ENCODE measurements at places on chromosomes 11 and 22.

GRCh38 chr11:94968334-94968958, 4.9 kb downstream of the CWC15 start:
- DNase-seq: peak; percentile 31

DNA sequence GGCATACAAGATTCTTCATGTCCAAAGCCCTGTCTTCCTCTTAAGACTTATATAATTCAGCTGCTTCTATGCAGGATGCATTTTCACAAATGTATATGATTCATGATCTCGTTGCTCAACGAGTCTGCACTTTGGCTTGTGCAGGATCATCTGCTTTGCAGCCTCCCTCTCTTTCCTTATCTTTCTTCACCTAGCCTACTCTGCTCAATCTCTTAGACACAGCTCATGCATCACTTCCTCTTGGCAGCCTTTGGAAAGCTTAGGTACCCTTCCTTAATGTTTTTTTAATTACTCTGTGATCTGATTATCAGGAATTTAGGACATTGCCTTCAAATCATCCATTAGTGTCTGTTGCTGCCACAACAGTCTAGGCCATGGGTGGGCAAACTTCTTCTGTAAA, 673.8 kb downstream of the NELL1 start:
- DNase-seq: no peak

GRCh38 chr11:123434262-123434661, 4.2 kb downstream of the GRAMD1B start:
- DNase-seq: peak; percentile 55

- DNase-seq: no peak
These were observed 19.9 kb downstream of the F2 start for GRCh38 chr11:46738887-46739286.

DNA sequence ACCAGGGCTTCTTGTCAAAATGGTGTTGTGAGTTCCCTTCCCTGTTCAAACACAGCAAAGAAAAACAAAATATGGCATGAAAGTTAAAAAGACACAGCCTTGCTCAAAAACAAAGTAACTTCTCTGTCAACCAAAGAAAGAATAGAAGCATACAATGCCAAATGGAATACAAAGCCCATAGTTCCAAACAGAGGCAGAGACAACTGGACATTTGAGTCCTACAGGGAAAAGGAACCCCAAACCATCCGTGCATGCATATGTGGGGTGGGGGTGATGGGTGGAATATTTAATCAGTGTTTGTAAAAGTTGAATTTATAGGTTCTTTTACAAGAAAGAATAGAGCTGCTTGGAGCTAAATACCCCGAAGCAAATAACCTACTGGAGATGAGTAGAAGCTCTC, 218.7 kb downstream of the FAM76B start:
- no peak for DNase-seq

GRCh38 chr11:115649461-115649860, 145.2 kb upstream of the CADM1 start:
- no peak for DNase-seq

- DNase-seq: peak; percentile 27
These were observed 39.6 kb downstream of the BCR start for GRCh38 chr22:23219822-23220484.

GRCh38 chr22:36901411-36902142, 11.9 kb upstream of the CSF2RB start:
- no peak for DNase-seq

DNA sequence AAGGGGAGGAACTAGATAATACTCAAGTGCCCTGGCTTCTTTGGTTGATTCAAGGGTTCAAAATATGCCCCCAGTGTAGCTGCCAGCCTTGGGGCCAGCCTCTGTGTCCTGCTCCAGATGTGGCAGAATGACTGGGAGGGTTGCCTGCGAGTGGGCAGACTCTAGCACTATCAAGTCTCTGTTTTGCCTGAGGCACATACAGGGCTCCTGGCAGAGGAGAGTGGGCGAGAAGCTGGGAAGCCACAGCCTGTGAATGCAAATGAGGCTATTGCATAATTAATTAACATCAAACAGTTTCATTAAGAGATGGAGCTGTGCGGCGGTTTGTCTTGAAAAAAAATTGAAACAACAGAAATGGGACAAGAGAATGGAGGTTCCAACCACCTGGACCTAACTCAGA, 50.8 kb downstream of the BUD13 start:
- DNase-seq: no peak

DNA sequence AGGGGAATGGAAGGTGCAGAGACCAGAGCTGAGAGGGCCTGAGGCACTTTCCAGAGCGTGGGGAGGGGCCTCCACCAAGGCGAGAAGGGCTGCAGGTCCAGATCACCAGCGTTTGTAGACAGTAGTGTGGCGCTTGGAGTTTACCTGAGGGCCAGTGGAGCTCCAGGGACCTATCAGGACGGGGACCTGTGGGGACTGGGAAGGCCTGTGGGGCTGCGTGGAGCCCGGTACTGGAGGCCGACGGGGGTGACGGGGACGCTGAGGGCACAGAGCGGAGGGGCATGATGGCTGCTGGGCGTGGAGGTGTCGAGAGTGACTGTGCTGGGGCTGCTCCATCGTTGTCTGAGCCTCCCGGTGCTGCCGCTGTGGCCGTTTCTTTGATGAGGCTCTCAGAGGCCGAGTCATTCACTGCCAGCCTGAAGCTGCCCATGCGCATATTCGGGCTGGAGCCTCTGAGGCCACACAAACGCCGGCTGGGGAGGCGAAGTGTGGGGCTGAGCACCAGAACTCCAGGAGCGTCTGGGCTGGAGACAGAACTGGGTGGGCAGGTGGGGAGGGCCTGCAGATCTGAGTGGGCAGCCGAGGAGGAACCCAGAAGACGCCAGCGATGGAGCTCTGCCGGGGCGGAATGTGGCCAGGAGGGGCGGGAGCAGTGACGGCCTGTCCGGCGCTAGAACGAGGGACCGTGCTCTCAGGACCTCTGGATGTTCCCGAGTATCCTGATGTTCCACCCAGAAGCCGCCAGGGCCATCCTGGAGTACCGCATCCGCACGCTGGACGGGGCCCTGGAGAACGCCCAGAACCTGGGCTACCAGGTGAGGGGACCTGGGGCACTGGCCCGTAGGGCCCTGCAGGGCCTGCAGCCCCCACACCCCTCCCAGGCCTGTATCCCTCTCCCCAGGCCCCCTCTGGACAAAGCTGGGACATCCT, 2.6 kb downstream of the PGGHG start:
- no peak for DNase-seq
